ENCODE measurements at places on chromosomes 2 and 18.

DNA sequence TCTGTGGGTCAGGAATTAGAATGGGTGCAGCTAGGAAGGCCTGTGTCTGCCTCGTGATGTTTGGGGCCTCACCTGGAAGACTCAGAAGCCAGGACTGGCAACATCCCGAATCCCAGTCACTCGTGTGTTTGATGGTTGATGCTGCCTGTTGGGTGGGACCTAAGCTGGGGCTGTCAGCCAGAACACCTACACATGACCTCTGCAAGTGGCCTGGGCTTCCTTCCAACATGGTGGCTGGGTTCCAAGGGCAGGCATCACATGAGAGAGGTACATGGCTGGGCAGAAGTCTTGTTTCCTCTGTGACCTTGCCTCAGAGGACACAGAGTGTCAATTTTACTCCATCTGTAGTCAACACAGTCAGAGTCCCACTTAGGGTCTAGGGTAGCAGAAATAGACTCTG, 177.8 kb downstream of the GBX2 start:
- DNase-seq = no peak

- no peak for DNase-seq
Observed at GRCh38 chr2:27369471-27370025, 590 bp downstream of the EIF2B4 start.

- DNase-seq = no peak
Observed at GRCh38 chr2:20797096-20797495, 25.8 kb downstream of the LDAH start.

- no peak for DNase-seq
Observed at GRCh38 chr2:201793631-201794030, 12.7 kb upstream of the CDK15 start.

DNA sequence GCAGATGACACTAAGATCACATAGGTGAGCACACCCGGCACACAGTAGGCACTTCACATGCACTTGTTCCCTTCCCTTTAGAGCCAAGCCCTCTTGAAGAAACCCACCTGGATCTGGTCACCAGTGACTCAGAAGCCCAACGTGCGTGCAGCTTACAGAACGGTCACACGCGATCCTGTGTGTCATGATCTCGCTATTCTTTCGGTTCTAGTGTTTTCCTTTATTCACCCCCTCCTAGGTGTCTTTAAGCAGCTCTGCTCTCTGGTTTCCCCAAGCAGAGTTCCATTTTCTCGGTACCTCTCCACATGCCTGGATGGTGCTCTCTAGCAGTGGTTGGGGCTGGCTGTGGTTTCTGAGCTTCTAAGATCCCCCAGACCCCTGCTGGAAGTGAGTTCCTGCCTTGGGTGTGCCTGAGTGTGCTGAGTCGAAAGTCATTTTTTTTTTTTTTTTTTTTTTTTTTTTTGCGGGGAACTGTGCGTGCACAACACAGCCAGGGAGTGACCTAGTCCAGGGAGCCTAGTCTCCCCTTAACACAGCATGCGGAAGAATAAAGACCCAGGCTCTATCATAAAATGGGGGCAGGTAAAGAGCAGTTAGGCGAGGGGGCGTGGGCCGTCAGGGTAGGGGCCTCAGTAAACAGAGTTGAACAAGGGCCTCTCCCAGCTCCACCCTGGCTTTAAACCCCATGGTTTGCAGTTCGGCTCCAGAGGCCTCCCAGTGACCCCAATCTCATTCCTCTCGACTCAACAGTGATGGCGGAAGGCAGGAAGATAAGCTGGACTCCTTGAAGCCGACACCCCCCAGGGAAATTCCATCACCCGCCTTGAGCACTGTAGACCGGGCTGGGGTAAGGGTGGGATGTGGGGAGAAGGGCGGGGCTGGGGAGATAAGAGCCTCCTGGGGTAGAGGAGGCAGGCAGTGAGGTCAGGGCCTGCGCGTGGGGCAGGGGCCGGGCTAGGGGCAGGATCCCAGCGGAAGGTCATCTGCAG, 29.8 kb upstream of the DNMT3A start:
- DNase-seq = no peak

GRCh38 chr2:151907286-151908203, 79.3 kb upstream of the ARL5A start:
- DNase-seq = no peak

GRCh38 chr2:74497777-74498499, 1.5 kb downstream of the LBX2 start:
- DNase-seq = no peak

GRCh38 chr18:74249181-74249968, 42.4 kb downstream of the CYB5A start:
- no peak for DNase-seq

DNA sequence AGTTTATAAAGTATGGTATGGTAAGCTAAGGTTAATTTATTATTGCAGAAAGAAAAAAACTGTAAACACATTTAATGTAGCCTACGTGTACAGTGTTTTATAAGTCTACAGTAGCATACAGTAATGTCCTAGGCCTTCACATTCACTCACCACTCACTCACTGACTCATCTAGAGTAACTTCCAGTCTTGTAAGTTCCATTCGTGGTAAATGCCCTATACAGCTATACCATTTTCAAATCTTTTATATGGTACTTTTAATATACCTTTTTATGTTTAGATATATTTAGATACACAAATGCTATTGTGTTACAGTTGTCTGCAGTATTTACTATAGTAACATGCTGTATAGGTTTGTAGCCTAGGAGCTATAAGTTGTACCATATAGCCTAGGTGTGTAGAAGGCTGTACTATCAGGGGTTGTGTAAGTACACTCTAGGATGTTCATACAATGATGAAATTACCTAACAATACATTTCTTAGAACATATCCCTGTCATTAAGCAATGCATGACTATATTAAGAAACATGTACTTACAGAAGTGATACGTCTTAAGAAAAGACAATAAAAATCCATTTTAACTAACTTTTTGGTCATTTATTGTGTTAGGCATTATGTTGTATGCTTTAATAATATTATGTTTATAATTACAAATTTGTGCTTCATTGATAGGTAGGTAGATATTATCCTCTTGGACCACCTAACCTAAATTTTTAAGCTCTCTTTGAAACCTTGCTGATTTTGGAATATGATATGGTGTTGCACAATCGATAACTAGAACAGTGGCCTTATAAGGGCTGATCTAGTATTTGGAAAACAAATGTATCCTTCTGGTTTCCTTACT, 51.9 kb downstream of the VRK2 start:
- DNase-seq = no peak

DNA sequence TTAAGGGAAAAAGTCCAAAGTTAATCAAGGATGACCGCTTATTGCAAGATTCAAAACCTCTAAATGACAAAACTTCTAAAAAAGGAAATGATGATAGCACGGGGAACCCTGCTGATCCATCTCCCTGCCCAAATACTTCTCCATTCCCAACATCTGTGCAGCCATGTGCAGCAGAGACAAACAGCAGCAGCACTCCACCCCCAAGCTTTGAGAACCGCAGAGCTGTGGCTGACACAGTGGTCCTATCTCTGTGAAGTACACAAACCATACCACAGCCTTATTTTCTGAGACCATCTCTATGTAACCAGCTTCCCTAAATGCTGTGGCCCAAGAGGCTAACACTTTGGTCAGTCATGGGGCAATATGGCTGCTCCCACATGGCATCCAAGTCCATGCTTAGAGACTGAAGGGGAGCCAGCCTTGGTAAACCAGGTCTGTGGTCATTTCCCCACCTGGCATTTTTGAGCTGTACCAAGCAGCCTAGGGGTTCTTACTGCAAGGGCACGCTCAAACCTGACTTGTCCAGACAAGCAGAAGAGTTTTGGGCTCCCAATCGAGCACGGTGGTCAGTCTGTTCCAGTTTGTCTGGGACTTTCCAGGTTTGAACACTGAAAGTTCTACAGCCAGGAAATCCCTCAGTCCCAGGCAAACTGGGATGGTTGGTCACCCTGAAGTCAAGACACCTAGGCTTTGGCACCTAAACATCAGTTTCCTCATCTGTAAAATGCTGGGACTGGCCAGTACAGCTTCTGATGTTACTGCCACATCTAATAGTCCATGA, 17.1 kb upstream of the NFE2L2 start:
- no peak for DNase-seq

DNA sequence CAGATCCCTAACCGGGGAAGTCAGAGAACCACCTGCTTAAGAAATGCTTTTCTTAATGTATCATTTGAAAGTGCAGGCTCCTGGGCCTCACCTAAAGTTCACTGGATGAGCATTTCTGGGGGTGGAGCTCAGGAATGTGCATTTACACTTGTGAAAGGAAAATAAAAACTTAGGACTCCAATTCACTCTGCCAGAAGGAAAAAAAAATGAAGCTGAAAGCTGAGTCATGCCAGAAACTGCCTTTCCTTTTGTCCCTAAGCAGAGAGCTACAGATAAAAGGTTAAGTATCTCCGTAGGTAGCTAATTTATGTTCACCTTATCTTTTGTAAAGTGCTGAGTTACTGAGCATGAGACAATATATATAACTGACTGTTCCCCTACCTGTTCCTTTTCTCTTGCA, 229.5 kb upstream of the MEX3C start:
- no peak for DNase-seq

DNA sequence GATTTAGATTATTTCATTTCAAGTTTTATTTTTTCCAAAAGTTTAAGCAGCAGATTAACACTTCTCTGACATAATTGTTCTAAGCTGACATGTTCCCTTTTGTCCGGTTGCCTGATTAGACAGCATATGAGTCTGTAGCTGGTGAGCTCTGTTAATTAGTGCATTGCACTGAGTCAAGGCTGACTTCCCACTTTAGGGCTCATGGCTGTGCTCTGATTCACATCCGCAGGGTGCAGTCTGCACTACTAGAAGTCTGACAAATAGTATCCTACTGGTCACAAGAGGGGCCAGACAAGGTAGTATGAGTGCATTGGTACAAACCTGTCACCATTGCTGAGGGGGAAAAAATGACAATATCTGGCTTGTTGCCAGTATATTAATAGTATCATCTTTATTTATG, 443.9 kb upstream of the ZNF804A start:
- no peak for DNase-seq

- no peak for DNase-seq
Observed at GRCh38 chr2:97995026-97995733, 568 bp downstream of the TMEM131 start.

Data from NCI-H1436 treated with DMSO at 0.1 percent for 48 hours (cell line).